ENCODE measurements at places on chromosomes 6 and 20.
A peak's percentile ranks its signal among the peaks of the same experiment; 100 is the strongest.

- DNase-seq = no peak
Measured at GRCh38 chr20:49288250-49288751, 10.4 kb upstream of the ZNFX1 start.

DNA sequence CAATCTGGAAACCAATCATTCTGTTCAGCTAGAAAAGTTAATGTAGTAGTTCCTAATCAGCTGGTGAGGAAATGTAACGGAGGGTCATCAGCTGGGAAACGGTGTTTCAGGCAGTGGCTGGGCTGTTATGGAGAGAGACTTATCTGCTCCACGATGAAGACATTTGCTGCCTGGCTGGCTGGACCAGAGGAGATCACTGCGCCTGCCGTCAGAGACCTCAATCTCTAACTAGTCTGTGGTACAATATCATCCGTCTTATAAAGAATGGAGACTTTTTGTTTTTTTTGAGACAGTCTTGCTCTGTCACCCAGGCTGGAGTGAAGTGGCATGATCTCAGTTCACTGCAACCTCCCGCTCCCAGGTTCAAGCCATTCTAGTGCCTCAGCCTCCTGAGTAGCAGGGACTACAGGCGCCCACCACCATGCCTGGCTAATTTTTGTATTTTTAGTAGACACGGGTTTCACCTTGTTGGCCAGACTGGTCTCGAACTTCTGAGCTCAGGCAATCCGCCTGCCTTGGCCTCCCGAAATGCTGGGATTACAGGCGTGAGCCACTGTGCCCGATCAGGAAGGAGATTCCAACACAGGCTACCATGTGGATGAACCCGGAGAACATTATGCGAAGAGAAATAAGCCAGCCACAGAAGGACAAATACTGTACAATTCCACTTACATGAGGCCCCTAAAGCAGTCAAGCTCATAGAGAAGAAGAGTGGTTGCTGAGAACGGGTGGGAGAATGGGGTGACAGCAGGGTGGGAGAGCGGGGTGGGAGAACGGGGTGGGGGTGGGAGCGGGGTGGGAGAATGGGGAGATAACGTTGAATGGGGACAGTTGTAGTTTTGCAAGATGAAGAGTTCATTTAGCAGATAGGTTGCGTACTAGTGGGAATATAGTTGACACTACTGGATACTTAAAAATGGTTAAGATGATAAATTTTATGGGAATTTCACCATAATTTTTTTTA is 115.1 kb downstream of the SULF2 start:
- no peak for DNase-seq

GRCh38 chr6:20629509-20629908 is 95.3 kb downstream of the CDKAL1 start:
- DNase-seq = no peak

DNA sequence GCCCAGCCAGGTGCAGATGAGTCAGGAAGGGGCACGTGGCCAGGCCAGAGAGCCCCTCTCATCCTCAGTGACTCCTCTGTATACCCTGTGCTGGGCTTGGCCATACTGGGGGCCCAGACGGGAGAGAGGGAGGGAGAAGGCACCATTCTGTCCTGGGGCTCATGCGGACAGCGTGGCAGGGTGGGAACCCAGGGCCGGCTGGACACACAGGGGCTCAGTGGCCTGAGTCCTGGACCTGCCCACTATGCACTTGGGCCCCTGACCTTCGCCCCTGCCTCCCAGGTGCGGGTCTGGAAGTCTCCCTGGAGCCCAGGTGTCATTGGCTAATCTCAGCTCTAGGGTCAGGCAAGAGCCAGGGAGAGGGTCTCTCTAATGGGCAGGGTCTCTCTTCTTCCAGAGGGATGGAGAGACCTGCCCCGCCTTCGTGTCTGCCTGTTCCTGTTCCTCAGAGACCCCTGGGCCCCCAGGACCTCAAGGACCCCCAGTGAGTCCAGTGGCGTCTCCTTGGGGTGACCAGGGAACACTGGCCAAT is 27.7 kb downstream of the COL20A1 start:
- no peak for DNase-seq

- no peak for DNase-seq
Measured at GRCh38 chr6:45438849-45439406, 61.2 kb upstream of the SUPT3H start.

- DNase-seq = peak; percentile 41
Measured at GRCh38 chr20:53738039-53738944, 144.7 kb upstream of the ZNF217 start.

DNA sequence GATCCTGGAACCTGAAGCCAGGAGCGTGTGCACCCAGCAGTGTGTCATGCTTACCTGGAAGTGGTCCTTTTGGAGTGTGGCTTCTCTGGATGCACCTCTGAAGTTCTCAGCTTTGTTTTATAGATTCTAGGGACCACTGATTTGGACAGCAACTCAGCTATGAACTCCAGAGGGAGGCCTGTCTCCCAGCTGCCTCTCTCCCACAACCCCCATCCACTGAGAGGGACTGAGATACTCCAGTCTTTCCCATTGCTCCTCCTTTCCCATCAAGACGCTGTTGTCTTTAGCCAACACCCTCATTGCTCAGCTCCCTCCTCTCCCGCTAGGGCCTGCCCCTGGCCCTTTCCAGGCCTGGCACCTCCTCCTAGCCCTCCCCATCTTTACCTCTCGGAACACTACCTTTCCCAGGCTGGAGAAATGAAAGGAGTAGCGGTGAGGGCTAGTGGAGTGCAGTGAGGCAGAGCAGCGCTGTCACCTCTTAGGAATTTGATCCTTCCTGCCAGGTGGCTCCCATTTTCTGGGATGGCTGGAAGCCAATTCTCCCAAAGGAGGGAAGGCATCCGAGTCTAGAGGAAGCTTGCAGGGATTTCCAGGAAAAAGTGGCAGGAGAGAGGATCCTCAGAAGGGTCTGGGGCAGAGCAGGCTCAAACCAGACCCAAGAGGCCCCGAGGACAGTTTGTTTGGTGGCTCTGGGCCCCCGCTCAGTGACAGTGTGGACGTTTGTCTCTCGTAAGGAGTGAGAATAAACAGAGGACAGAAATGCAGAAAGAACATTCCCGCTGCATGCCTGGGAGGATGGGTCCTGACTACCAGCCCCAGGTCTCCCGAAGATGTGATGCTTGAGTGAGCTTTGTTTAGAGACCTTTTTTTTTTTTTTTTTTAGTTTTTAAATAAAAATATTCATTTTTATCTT is at the start of gene LRRN4:
Gene LRRN4 (minus strand): TSS at position 285 of the 913 bp plus-strand sequence. CDS start 1,261 bp downstream, outside the sequence.
- no peak for DNase-seq

DNA sequence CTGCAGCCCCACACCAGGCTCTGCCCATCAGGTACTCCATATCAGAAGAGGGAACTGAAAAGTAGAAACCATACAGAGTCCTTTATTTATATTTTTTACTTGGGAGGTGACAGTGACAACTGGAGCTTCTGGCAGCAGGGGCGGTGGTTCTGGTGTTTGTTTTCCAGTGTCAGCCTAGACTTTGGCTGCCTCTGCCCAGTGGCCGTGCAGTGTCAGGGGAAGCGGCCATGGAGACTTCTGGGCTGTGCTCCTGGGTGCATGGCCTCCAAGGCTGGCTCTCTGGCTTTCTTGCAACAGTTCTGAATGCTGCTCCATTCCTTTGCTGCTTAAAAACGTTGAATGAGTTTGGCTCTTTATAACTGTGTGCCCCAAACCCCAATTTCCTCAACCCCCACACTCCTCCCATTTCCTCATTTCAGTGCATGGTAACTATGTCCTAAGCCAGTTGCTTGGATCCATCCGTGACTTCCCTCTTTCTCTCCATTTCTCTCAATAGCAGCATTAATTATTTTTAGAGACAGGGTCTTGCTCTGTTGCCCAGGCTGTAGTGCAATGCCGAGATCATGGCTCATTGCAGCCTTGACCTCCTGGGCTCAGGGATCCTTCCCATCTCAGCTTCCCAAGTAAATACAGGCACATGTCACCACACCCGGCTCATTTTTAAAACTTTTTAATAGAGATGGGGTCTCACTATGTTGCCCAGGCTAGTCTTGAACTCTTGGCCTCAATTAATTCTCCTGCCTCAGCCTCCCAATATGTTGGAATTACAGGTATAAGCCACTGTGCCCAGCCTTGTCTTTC is 141.1 kb upstream of the SGK1 start:
- DNase-seq = no peak

DNA sequence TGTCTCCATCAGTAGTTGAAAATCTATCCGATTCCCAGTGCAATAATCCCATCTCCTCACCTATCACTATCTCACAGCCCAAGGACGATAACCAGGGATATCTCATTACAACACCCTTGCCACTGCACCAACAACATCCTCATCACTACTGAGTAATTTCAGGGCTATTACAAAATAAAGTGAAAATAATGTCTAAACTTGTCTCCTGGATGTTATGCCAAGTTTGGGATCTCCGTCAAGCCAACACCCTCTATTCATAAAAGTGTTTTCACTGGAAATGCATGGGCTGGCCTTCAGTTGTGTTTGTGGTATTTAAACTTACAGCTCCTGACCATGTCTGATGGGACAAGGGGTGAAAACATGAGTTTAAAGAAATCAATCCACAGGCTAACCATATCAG is 42.0 kb upstream of the STMND1 start:
- DNase-seq = no peak

GRCh38 chr6:21436625-21437024 is 156.9 kb upstream of the SOX4 start:
- DNase-seq = no peak

- DNase-seq = no peak
Measured at GRCh38 chr20:16662467-16662866, 67.4 kb upstream of the SNRPB2 start.

DNA sequence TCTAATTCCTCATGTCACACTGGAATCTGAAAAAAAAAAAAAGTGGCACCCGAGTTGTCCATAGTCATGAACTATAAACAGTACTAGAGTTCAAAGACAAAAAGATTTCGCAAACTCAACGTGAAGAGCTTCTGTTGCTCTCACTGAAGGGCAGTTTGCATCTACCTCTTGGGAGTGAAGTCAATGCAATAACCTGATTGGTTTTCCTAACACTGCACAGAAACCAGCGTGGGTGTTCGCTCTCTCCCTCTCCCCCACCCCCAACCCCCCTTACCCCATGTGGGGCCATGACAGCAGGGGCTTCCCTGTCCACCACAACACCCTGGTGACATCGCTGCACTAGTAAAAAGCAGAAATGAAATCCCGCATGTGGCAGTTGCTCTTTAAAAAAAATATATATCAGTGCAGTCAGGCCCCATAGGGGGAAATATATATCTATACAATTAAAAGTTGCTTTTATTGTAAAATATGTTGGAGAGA is 66.9 kb downstream of the GMPR start:
- DNase-seq = peak; percentile 77

DNA sequence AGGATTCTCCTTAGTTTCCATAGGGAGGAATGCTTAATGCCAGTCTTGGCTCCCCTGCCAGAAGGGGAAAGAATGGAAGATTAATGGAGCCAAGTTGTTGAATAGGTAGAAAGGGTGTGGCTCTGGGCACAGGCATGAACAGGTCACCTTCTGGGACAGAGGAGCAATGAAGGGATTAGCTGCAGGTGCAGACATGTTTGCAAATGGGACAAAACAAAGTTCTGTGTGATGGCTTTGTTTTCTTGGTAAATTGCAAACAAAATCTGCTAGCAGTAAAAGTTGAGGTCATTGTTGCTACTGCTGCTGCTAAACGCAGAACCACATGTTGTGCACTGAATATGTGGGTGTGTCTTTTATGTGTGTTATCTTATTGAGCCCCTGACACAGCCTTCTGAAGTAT is 93.3 kb downstream of the PERP start:
- DNase-seq = no peak

DNA sequence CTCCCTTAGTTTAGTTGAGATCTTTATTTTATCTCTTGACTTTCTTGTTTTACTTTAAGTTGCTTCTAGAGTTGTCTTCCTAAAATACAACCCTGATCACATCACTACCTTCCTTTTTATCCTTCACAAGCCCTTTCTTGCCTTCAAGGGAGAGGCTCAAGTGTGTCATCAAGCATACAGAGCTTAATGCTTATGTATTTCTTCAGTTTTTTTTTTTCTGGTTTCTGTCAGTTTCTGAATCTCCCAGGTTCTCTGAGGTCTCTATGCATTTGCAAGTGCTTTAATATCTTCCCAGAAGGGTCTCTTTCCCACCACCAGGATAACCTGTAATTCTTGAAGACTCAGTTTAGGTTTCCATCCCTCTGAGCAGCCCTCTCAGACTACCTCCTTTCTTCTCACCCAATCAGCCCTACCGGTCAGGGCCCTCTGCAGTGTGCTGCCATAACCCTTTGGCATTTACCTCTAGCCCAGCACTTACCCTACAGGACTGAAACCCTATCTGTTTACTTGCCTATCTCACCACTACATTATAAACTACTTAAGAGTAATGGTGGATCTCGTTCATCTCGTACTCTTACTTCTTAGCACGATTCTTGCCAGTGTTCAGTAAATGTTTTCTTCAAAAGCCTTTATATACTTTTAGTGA is 36.9 kb downstream of the EYA4 start:
- DNase-seq = no peak

- DNase-seq = no peak
Measured at GRCh38 chr6:29917857-29918256, 24.5 kb upstream of the HLA-A start.

DNA sequence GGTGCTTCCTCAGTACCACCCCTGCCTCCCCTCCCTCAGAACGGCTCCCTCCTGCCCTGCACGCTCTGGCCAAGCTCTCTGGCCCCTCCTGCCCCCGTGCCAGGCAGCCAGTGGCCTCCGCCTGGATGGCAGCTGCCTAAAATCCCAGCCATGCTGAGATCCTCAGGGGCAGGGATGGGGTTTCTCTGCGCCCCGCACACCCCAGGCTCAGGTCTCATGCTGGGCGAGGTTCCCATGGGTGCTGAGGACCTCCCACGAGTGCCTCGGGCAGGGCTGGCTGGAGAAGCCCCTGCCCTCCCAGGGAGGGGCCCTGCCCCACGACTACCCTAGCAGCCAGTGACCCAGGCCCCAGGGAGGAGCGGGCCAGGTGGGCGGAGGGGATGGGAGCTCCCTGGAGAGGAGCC is 2.7 kb downstream of the PTK6 start:
- DNase-seq = no peak

DNA sequence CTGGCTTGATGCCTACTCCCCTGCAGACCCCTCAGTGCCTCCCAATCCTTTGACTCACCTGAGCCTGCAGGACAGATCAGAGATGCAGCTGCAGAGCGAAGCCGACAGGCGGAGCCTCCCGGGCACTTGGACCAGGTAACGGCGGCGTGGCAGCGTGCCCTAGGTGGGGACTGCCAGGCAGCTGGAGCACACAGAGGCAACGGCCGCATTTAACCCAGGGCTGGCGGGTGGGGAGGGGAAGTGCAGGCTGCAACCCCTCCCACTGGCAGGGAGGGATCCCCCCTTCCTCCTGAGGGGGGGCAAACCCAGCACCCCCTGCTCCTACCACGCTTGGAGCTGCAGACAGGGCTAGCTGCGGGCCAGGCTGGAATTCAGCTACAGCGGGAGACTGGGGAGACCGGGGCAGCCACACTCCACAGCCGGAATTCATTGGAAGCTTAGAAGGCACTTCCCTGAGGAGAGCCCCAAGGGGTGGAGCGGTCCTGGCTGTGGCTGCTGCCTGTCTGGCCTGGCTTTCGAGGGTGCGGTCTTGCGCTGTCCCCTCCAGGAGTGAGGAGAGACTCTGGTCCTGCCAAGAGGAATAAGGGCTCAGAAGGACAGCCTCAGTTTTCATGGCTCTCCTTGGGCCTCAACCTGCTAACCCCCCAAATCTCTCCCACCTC is at the start of gene MATN4:
Gene MATN4 (minus strand): TSS at position 183 of the 662 bp plus-strand sequence. CDS start 2,717 bp downstream, outside the sequence.
- no peak for DNase-seq

- DNase-seq = no peak
Measured at GRCh38 chr20:44035924-44036323, 121.3 kb downstream of the TOX2 start.

All from B cell (primary cell).